SK-N-MC (cell line): ENCODE measurements at places on chromosomes 2 and 18.

- no peak for DNase-seq
Measured at GRCh38 chr2:207676827-207677354, 34.5 kb upstream of the CCNYL1 start.

GRCh38 chr2:150100336-150100735 lies 387.1 kb downstream of the RND3 start:
- no peak for DNase-seq

DNA sequence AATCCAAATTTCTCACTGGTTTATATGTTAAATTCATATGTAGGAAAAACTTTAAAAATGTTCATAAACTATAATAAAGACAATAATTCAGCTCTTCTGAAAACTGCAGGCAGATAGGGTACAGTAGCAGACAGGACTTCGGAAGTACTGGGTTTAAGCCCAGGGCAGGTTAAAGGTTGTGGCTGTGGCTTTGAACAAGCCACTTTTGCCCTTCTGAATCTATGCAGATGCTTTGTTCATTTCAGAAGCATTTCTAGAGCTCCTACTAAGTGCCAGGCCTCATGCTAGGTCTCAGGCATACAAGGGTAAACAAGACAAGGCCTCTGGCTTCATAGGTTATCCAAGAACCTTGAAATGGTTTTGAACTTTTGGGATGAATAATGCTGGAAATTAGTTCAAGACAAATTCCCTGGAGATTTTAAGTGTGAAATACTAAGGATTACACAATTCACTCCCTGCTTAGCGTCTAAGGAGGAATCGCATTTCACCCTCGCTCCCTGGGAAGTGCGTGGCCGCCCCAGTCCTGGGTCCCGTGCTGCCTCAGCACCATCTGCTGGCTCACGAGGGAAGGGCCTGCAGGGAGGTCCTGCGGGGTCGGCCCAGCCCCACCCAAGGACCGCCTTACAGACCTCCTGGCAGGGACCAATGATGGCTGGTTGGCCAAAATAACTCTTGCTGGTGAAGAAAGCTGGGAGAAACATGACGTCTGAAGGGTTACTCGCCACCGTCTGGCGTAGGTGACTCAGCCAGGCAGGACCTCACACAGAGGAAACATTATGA lies 67.7 kb upstream of the L3MBTL4 start:
- no peak for DNase-seq

DNA sequence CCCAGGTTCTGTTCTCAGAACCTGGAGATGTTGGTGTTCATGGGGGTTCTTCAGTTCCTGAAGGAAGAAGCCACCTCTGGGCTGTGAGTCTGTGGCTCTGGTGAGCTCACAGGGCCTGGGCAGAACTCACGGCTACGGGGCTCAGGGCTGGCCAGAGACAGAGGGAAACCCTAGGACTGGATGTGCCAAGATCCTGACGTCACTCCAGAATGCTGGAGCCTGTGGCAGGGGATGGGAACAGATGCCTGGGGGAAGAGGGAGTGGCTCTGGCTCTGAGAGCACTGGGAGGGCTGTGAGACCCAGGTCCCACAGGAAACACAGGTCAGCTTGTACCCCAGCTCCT lies at the start of gene OTOF:
Gene OTOF (minus strand): TSS at position 214 of the 343 bp plus-strand sequence.
- DNase-seq, result no peak

DNA sequence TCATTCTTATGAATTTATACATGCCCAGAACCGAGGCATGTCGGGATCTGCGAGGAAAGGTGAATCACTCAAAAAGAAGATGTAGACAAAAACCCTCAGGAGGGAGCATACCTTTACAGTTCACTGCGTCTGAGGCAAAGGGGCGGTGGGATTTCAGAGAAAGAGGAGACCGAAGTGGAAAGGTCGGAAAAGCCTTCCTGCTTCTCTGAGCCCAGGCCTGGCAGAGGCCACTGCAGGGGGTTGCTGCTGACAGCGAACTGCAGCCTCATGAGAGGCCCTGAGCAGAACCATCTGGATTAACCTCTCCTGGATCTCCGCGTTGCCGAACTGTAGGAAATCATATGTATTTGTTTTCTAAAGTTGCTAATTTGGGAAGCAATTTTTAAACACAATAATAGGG lies 713.1 kb upstream of the SOX11 start:
- DNase-seq, result no peak

- no peak for DNase-seq
Measured at GRCh38 chr2:2591542-2591940, 260.5 kb upstream of the MYT1L start.

- DNase-seq, result no peak
Measured at GRCh38 chr2:10792660-10793400, 19.8 kb downstream of the PDIA6 start.

DNA sequence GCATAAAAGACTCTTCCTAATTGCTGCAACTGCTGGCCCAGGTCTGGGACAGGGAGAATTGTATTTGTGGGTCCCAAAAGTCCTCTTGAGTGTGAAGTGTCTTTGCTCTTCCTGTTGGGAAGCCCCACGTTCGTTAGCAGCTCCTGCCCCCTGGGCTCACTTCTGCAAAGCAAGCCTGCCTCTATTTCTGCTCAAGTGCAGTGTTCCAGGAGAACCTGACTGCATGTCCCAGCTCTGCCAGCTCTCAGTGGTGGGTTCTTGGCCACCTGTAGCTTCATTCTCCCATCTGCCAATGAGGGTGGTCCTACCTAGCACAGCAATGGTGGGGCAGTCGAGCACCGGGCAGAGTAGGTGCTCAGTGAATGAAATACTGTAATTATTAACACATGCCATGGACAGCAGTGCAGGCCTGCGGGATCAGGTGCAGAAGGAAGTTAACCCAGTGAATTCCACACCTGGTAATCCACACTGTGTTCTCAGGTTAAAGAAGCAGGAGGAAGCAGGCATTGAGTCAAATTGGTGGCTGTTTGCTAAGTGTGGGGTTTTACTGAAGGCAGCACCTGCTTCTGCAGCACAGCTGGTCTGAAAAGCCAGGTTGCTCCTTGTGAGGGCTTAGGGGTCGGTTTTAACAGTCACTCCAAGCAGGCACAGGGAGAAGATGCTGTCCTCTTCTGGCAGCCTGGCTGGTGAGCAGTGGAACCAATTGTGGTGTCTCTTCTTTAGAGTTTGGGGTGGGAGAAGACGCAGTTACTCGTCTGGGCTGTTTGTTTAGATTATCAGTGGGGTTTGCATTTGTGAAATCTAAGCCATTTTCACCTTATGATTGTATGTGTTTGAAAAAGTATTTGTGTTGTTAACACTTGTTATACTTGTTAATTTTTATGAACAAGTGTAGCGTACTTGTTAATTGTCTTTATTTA lies 54.3 kb downstream of the DGKD start:
- no peak for DNase-seq

DNA sequence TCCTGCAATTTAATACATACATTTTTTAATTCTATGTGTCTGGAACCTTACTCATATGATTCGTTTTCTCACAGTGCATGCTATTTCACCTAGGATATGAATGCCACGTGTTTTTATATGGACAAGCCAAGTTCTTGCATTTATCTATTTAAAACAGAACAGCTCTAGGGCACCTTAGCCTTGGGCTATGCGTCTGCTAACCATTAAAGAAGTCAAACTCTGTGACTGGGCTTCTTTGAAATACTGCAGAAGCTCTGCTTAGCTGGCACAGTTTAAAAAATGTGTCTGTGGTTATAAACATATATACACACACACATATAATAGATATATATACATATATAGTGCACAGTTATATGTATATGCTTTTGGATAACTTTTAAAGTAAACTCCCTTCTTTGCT lies 890.8 kb upstream of the KLHL29 start:
- DNase-seq, result peak; percentile 8

DNA sequence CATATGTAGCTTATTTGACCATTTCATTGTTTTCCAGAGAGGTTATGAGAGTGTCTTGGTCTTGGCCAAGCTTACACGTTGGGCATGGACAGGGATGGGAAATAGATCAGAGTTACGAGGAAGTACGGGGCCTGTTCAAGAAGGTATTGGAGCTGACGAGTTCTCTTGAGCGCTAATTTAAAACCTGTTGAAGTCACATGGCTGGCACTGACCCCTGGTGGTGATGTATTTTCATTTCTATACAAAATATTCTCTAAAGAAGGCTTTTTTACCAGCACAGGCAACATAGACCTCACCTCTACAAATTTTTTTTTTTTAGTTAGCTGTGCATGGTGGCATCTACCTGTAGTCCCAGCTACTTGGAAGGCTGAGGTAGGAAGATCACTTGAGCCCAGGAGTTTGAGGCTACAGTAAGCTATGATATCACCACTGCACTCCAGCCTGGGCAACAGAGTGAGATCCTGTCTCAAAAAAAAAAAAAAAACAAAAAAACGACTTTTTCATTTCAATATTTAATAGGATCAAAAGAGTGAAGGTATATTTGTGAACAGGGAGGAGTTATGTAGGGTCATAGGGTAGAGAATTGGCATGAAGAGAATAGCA lies 19.6 kb downstream of the UGP2 start:
- no peak for DNase-seq

GRCh38 chr18:75475228-75475627 lies 47.7 kb upstream of the SMIM21 start:
- DNase-seq, result peak; percentile 3

DNA sequence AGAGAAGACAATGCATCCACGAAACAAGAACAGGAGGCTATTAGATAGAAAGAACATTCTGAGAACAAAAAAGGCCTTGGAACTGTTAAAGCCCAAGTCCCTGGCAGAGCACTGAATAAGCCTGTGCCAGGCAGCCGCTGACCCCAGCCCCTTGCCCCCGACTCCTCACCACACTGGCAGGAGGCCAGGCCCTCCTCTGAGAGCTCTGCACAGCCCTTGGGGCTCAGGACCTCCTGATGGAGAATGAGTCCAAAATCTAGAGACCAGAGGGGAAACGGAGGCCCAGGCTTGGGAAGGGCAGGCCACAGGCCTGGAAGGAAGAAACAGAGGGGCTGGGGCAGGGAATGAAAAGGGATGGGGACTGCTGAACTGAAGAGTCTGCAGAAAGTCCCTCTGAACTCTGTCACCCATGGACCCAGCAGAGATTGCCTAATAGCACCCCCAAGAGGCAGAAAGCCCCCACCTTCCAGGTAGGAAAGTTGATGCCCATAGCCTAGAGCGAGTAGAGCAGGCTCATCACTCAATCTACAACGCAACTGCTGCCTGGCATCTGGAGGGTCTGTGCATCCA lies 18.3 kb upstream of the TNS1 start:
- no peak for DNase-seq

DNA sequence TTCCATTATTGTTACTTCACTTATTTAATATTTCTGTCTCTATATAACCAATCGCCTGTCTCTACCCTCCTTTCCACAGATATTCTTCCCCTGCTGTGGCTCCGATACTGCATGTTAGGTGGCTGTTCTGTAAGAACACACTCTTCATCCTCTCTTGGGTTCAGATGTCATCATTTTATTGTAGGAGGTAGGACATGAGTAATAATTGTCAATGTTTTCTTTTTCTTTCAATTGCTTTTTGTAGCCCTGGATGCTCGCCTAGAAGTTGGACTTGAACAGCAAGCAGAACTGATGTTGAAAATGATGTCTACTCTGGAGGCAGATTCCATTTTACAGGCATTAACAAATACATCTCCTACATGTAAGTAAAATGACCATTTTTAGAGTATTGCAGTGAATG lies 128.6 kb downstream of the BIRC6 start:
- no peak for DNase-seq

GRCh38 chr18:11149441-11150270 lies at the start of gene PIEZO2:
Gene PIEZO2 (minus strand): TSS chr18:11149569. CDS start chr18:11148588, 981 bp downstream.
- DNase-seq, result no peak

DNA sequence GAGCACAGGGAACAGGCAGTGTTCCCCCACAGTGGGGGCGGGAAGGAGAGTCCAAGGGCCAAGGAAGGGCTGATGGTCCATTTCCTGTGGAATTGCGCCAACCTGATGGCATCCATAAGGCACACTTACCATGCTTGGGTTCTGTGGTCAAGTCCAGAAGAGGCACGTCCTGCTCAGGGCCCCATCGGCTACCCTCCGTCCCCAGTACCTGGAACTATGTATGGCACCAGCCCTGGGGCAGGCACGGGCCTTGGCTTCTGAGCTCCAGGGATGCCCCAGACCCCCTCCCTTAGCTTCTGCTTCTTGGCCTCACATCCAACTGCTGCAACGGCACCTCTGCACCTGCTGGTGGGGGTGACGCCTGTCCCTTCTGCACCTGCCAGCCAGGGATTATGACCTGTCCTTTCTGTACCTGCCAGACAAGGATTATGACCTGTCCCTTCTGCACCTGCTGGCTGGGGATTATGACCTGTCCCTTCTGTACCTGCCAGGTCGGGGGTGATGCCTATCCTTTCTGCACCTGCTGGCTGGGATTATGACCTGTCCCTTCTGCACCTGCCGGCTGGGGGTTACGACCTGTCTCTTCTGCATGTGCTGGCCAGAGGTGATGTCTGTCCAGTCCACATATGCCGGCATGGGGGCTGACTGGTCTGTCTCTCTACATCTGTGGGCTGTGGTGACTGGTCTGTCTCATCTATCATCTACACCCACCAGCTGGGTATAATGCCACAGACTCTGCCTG lies 45.4 kb upstream of the SNTG2 start:
- DNase-seq, result no peak

- DNase-seq, result no peak
Measured at GRCh38 chr2:200259577-200259957, 46.9 kb upstream of the SPATS2L start.

DNA sequence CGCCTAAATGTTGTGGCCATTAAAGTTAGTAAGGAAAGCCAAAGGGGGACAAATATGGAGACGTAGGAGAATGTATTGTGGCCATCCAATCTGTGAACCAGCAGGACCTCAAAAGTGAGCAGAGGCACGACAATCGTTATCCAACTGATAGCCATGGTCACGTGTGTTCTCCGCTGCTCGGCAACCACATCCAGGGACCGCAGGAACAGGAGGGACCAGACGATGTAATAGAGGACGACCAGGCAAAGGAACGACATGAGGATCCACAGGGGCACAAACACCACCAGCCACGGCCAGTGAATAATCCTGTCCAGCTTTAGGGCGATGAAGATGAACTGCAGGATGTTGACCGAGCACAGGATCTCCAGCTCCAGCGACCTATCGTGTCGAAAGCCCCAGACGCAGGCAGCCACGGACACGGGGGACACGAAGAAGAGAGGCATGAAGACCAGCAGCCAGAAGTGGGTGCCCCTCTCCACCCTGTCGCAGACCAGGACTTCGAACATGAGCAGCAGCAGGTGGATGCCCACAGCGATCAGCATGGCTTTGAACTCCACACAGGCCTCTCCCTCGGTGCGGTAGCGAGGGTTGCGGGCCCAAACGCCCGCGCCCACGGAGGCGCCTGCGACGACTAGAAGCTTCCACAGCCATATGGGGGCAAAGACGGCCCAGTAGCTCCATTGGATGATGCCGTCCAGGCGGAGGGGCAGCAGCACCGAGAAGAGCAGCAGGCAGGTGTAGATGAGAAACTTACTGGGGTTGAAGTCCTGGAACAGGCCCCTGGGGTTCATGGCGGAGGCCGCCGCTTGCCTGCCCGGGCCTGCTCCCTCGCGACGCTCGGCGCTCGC lies 790 bp downstream of the TMEM185B start:
- DNase-seq, result no peak

DNA sequence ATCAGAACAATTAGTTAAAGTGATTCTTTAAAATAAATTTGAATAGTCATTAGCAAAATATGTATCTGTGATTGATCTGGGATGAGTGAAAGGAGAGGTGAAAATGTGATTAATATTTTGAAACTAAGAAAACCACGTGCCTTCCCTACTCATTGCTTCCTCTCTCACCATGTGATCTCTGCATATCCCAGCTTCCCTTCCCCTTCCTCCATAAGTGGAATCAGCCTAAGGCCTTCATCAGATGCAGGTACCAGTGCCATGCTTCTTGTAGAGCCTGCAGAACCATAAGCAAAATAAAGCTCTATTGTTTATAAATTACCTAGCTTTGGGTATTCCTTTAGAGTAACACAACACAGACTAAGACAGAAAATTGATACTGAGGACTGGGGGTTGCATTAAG lies 11.2 kb upstream of the STAT1 start:
- DNase-seq, result no peak

- DNase-seq, result peak; percentile 47
Measured at GRCh38 chr2:105235388-105236059, 6.0 kb upstream of the GPR45 start.
